ENCODE measurements at places on chromosomes 1 and 21.

- DNase-seq: no peak
Measured at GRCh38 chr1:23648576-23648975, 43.0 kb upstream of the RPL11 start.

DNA sequence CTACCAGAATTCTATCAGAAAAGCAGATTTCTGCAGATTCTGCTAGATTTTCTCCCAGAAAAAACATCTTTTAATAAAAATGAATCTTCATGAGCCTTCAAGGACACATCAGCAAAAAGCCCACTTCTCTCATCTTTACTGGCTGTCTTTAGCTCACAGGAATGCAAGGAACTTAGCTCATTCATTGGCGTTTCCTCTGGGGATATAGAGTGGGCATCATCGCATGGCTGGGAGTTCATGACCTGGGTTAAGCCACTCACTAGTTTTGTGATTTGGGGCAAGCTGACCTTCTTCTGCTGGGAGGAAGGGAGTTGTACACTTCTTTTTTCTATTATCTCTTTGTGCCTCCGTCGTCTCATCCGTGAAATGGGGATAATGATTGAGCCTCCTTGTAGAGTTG is 149.7 kb downstream of the KAZN start:
- no peak for DNase-seq

DNA sequence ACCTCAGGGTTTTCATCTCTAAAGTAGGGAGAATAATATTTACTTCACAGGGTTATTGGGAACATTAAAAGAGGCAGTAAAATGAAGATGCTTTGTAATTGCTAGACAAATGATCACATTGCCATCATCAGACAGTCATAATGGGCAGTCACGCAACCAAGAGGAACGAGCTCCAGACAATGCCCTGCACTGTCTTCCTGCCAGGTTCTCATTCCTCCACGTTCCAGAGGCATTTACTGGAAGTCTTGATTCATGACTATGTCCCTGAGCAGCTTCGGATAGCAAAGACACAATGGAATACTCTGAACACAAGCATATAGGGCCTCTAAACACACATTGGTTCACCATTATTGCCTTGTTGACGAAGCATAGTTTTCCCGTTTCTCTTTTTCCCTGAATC is 389.7 kb downstream of the NTNG1 start:
- no peak for DNase-seq

DNA sequence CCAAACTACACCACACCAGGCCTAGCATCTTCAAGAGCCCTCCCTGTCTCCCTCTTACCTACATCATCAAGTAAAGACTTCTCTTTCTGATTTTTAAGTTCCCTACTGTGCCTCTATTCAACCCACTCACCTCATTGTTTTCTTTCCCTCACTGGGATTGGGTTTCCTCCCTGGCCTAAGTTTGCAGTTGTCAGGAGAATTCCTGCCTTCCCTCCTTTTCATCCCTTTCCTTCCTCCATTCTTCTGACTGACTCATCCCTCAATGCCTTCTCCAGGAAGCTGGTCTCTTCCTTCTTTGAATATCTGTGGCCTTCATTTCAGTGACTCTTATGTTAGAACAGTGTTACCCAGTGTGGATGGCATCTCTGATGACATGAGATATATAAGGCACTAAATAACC is 139.9 kb upstream of the KIAA0040 start:
- DNase-seq: no peak

DNA sequence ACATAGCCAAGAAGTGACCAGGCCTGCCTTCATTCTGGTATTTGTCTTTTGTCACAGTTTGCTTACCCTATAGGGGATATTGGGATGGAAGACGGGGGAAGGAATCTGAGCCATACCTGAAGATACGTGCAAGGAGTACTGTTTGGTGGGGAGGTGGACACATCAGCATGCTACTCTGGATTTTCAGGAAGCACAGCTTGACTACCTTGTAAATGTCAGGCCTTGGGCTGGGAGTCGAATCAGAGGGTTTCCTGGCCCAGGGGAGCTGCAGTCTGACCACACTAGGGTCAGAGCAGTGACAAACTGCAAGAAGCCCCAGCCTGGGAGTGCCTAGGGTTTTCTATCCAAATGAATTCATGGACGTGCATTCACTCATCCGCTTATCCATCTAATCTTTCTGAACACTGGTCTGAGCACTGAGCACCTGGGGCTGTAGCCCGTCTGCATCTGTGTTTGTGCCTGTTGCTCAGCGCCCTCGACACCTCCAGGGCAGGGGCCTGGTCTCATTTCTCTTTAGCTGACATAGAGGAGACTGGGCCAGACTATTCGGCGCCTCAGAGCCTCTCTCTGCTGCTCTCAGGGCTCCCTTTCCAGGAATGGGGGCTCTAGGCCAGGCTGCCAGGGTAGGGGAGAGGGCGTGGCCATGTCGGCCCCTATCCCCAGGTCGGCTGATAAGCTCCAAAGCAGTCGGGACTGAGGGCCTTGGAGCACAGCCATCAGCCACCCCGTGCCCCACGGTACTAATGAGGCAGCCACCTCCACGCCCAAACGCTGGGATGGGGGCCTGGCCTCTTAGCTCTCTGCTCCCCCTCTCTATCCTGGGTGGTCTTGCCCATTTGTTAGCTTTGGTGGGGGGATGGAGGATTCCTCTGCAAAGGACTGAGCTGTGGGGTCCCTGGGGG is 47.0 kb upstream of the SLC2A1 start:
- DNase-seq: no peak

- no peak for DNase-seq
Measured at GRCh38 chr1:15262003-15262377, 15.0 kb downstream of the FHAD1 start.

- DNase-seq: no peak
Measured at GRCh38 chr1:21620011-21620410, 49.1 kb downstream of the RAP1GAP start.

DNA sequence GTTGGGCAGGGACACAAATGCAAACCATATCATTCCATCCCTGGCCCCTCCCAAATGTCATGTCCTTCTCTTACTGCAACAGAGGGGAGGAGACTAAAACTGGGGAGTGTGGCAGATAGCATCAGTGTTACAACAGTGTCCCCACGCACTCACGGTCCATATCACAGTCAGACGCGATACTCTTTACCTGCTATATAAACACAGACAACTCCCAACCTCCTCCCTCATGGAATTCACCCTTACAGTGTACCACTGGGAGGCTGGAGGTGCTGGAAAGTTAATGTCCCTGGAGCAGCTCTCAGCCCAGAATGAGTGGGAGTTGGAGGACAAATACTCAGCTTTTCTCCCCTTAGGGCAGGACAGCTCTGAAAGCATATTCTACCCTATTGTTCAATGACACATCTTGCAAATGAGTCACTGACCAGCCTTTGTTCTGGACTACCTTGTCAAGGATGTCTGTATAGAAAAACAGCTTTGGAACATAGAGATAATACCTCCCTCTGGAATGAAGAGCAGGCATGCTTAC is 445.9 kb downstream of the SETD4 start:
- DNase-seq: no peak

- no peak for DNase-seq
Measured at GRCh38 chr1:32536764-32537163, 2.5 kb upstream of the ZBTB8A start.

DNA sequence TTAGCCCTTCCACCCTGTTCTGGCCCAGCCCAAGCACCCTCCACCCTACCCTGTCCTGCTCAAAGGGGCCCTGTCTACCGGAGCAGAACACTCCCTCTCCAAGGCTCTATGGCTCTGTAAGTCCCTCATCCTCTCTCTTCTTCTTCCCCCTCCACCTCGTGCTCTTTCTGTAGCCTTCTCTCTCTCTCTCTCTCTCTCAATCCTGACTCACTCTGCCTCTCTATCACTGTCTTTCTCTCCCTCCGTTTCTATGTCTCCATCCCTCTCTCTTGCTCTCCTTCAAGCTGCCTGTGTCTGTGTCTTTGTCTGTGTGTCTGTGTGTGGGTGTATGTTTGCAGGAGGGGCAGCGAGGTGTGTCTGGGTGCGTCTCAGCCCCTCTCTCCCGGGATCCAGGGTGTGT is 1.3 kb upstream of the ZNF678 start:
- DNase-seq: no peak

GRCh38 chr1:192977089-192977706 is 82.0 kb downstream of the UCHL5 start:
- DNase-seq: no peak

DNA sequence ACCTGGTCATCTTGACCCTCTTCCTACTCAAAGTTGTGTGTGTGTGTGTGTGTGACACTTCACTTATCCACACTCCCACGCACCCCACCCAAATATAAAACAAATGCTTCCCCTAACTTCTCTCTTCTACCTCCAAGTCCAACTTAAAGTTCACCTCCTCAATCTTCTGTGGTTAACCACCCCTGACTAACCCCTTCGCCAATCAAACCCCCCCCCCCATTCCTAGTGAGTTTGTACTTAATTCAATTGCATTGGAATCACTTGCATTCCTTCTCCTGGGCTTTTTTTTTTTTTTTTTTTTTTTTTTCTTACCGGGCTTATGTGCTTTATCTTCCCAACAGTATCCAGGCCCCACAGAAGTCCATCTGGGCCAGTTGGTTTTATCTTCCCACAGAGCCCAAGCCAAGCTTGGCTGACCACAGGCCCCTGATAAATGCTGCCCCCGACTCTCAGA is 78.4 kb downstream of the CD58 start:
- no peak for DNase-seq

GRCh38 chr1:18140411-18140810 is 32.8 kb downstream of the IGSF21 start:
- no peak for DNase-seq

DNA sequence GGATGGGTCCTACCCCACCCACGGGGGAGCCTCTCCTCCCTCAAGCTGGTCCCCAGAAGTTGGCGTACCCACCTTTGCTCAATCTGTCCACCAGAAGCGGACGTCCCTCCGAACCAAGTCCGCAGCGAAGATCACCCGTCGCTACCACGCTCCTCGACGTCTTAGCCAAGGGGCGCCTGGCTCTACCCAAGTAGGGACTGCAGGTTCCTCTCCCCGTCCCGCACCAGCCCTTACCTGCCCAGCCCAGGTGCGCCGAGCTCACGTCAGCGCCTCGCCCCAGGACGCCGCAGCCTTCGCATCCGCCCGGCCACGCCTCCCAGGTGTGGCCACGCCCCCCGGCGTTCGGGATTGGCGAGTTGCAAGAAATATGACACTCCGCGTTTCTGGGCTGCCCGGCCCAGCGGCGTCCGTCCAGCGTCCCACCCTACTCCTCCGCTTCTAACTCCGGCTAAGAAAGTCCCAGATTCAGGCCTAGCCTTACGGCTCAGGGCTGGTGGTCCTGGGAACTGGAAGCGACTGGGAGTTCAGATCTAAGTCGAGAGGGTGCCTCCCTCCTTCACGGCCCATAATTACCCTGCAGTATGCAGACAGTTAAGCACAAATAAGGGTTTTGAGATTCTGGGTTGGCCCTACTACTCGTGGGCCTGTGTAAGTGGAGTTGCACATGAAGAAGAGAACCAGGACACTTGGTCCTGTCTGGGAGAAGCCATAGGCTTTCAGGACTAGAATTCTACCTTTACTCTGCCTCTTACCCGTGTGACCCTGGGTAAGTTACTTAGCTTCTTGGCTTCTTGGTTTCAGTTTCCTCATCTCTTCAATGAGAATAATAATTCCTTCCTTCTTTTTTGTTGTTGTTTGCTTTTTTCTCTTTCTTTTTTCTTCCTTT is at the start of gene IRF6:
Gene IRF6 (minus strand): TSS at position 268 of the 886 bp plus-strand sequence. CDS start 4,729 bp downstream, outside the sequence.
- no peak for DNase-seq

DNA sequence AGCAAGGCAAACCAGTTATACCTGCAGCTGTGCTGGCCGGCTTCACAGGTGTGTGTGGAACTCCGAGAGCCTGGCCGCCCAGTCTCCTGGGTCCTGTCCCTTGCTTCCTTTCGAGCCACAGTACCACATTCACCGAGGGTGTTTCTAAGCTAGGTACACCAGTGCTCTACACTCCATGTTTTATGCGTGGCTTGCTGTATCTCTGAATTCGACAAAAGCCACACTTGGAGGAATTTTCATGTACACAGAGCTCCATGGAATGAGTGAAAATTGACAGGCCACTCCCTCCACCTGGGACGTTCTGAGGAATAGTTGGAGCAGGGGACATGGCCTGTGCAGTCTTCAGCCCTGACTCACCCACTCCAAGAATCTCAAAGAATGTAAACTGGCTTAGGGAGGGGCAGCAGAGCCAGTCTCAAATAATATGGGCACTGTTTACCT is 14.0 kb downstream of the ETS2 start:
- no peak for DNase-seq

DNA sequence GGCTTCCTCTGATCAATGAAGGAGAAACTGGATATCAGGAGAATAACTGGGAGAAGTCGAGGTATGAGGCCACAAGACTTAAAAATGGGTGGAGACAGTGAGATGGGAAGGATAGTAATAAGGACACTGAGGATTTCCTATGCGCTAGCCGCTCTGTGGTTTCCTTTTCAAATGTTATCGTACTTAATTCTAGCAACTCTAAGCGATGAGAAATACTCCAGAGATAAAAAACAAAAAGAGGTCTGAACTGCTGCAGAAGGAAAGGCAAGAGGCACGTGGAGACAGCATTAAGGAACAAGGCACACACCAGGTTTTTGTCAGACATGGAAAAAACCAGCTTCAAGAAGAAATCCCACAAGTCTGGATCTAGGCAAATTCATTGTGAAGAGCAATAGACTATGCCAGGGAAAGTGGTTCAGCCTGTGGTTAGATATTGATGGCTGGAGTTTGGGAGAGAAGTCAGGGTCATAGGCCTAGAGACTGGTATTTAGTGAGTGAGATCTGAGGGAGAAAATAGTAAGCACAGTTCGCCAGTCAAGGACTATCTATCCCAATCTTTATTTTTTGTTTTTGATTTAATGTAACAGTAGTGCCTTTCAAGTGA is 5.3 kb downstream of the CLCA2 start:
- DNase-seq: no peak

- no peak for DNase-seq
Measured at GRCh38 chr1:180674603-180675530, 43.0 kb downstream of the XPR1 start.

- peak; percentile 39 for DNase-seq
Measured at GRCh38 chr1:89847191-89847729, 26.4 kb downstream of the LRRC8D start.

DNA sequence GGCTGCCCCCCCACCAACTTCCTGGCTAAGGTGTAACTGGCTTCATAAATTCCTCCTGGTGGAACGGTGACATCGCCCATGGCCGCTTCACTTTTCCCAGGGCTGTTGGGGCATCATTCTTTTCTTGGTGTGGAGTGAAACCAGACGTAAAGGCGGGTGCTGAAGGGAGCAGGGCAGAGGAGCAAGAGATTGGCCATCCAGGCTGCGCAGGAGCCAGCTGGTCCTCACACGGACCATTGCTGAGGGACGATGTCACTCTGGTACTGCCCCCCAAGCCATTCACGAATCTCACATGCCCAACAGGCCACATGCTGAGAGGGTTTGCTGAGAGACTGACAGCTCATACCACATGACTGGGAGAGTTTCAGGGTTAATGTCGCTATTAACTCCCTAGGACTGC is 10.5 kb upstream of the PKP1 start:
- no peak for DNase-seq

- no peak for DNase-seq
Measured at GRCh38 chr1:42035205-42035829, 116.6 kb upstream of the HIVEP3 start.

DNA sequence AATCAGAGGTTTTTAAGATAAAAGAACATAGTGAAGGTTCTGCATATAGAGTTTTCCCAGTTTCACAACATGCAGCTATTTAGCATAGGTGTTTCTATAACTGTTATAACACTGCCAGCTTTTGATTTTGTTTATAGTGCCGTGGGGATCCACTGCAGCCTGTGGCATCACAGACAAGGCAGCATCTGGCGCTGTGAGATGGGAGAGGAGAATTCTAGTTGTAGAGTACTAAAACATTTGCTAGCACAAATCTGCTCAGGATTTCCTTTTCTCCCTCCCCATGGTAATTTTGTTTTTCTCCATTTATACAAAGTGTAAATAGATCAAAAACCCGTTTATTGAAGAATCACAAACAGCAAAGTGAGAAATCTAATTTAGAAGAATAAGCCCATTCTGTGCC is 482.8 kb upstream of the NCAM2 start:
- no peak for DNase-seq
